T-helper 9 cell (primary cell): ENCODE measurements at places on chromosomes 6 and 20.

DNA sequence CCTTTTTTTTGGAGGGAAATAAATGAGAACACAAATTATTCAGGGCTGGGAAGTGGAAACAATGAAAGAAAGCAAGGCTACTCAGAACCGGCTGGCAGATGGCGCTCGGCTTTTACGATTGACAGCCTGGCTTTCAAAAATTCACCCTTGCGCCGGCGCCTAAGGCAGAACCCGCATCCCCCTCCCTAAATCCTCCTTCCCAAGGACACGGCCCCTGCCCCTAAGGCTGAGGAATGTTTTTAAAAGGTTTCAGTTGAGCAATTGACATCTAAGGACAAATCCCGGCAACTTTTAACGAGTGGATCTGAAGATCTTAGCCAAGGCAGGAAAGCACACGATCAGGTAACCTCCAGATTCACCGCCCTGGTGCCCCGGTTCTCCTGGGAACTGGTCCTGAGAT, 16.3 kb downstream of the GNAS start:
- no peak for DNase-seq

DNA sequence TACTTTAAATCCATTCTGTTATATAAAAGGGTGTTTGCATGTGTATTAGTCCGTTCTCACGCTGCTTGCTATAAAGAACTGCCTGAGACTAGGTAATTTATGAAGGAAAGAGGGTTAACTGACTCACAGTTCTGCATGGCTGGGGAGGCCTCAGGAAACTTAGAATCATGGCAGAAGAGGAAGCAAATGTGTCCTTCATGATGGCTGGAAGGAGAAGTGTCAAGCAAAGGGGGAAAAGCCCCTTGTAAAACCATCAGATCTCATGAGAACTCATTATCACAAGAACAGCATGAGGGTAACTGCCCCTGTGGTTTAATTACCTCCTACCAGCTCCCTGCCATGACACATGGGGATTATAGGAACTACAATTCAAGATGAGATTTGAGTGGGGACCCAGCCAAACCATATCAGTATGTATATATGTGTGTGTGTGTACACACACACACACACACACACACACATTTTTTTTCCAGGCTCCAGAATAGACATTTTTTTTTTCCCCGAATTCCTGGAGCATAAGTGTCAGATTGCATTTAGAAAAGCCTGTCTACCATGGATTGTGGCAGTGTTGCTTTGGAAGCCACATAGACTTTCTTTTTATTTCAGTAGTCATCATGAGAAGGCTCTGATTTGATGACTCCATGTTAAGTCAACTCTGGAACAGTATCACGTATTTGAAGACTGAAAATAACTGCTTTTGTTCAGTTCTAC, 31.5 kb downstream of the KDM1B start:
- no peak for DNase-seq

- DNase-seq: no peak
These were observed 560.5 kb upstream of the PTCHD4 start for GRCh38 chr6:48671505-48671904.

DNA sequence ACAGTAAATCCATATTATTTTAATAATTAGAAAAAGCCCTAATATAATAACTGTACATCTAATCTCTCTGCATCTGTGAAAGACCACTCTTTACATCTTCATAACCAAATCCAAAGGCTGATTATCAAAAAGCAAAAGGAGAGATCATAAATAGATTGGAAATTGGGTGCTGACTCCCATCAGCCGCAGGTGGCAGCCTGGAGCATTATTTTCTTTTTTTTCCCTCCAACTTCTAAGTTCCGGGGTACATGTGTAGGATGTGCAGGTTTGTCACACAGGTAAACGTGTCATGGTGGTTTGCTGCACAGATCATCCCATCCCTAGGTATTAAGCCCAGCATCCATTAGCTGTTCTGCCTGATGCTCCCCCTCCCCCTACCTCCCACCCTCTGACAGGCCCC, 30.5 kb downstream of the LRP11 start:
- no peak for DNase-seq
